ENCODE measurements at places on chromosomes 11 and 22.

- no peak for DNase-seq
These were observed 85.8 kb downstream of the RELT start for GRCh38 chr11:73461964-73462363.

- no peak for DNase-seq
These were observed at the start of gene PDGFB for GRCh38 chr22:39244496-39245129. TSS of gene PDGFB (minus strand) at chr22:39244982. CDS start at chr22:39243963, 1,019 bp downstream.

DNA sequence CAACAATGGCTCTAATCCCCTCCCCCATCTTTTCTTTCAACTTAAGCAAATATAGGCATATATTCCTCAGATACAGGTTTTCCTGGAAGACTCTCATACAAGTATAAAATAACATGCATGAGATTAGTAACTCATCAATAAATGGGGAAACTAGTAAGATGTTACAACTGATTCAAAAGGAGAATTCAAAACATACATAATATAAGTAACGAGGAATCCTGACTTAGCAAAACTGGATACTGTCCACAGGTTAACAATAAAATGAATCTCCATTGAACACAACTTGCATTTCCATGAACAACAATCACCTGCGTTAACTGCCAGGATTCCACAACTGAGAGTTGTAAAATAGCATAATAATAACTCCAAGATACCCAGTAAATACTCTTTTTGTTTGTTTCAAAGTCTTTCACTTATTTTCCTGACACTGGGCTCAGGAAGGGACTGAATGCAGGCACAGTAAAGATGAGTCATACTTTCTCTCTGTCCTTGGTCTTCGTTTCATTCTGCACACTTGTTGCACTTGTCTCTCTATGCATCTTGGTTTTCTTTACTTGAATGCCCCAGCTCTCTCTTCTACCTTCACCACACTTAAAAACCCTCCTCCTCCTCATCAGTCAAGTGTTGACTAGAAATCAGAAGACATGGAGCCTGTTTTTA, 8.1 kb downstream of the APIP start:
- no peak for DNase-seq

- no peak for DNase-seq
These were observed 60.2 kb upstream of the CDON start for GRCh38 chr11:126122863-126123262.

DNA sequence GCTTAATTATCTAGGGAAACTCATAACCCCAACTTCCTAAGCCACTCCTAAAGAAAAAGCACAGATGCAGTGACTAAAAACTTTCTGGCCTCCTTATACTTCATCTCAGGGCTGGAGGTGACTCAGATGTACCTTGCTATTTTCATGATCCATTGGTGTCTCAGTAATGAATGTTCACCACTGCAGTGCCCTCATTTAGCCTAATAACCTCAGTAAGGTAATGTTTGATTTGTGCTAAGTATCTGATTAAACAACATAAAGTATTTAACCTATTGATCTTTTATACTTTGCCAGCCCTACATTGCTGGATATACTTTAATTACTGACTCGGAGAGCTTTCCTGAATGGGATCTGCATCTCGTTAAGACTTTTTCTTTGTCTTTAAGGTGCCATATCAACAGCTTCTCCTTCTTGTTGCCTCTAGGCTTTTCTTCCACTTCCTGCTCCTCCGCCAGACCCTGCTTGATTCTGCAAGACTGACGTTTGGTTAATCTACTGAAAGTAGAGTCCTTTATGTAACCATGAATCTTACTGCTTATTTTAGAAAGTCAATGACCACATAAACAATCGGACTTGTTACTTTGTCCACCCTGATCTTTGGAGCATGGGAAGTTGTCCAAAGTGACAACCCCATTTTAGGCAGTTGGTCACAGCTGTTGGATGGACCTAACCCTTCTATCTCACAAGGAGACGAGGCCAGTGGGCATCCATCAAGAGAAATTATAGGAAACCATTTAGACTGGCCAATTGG, 303.0 kb downstream of the ST3GAL4 start:
- no peak for DNase-seq

GRCh38 chr11:132115454-132115853, 745.0 kb downstream of the NTM start:
- DNase-seq: no peak

DNA sequence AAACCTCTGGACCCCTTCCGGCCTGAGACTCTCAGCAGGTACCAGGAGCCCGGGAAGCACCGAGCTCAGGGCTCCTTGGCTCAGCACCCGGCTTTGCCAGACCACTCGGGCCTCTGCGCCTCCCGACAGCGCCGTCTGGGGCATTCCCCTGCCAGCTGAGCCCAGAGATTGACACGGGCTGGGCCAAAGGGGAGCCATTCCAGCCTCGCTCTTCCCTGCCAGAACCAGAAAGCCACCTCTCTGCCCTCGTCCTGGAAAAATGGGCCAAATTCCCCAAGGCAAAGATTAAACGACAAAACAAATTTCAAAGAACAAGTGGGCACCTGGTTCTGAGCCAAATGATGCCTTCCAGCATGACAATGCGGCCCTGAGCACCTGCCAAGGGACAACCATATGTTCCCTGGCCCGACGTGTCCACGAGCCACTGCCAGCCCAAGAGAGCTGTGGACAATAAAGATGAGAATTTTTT, 59.3 kb downstream of the CELSR1 start:
- no peak for DNase-seq

DNA sequence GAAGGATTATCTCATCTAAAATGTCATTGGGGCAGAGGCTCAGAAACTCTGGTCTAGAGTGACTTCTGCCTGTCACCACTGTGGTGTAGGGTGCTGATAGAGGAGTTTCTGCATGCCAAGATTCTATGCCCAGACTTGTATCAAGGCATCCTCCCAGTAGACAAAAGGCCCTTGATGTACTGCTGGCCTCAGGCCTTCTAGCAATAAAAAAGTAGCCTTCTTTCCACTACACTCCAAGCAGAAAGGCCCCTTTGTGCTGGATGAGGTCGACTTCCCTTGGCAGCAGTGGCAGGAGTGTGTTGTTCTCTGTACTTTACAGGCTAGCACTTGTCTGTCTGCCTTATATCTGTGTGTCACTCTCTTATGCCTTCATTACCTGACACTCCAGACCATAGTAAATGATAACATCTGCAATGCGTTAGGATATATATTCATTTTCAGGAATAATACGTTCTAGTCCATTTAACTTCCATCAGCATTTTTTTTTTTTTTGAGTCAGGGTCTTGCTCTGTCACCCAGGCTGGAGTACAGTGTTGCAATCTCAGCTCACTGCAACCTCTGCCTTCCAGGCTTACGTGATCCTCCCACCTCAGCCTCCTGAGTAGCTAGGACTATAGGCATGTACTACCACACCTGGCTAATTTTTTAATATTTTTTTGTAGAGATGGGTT, 49.5 kb upstream of the RRM1 start:
- no peak for DNase-seq

- DNase-seq: no peak
These were observed 59.6 kb upstream of the THY1 start for GRCh38 chr11:119482521-119483011.

DNA sequence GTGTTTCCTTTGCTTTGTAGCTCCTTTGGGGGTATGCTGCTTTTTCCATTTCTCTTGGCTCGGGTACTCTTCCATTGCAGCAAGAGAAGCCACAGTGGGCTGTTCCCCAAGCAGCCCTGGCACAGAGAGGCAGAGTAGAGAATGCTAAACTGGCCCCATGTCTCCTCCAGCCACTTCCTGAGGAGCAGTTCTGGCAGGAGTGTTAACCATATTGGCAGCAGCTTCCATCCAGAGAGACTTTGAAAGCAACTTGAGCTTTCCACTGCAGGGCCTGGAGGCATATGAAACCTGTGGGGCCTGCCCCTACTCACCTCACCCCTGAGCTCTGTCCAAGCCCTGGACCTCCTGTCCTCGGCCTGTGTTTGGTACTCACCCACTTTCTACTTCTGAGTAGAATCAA, 61.8 kb downstream of the ALX4 start:
- no peak for DNase-seq
